Fibroblast of skin of back (primary cell): ENCODE measurements at places on chromosomes 3 and 15.

GRCh38 chr3:113141543-113141942 lies 69.8 kb upstream of the BOC start:
- DNase-seq, result no peak

DNA sequence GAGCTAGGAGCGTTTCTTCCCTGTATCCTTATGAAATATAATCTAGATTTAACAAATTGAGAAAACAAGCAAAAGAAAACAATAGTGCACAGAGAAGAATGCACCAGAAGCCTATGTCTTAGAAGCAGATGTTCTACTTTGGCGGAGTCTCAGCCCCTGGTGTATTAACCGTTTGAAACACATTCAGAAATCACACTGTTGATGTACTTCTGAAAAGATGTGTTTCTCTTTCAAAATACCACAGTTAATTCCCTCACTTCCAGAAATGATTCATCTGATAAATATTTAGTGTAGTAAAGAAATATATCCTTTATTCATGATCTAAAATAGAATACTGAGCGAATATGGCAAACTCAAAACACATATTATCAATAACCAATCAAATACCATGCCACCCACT lies 77.7 kb downstream of the CBLB start:
- DNase-seq, result peak; percentile 79

GRCh38 chr3:111311126-111311525 lies 230.9 kb upstream of the CD96 start:
- DNase-seq, result no peak

DNA sequence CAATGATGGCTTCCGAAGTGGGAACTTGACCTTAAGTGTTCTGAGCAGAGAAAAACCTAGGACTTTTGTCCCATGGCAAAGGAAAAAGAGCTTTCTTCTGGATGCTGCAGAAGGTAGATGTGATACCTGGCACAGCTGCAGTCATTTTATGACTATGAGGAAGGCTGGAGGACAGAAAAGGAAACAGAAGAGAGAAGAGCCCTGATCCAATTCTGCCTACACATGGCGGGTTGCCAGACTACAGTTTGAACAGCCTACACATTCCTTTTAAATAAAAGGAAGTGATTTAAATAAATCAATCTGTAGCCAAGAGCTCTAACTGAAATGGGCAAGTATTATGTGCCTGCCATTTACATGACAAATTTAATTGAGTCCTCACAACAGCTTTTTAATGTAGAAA lies 43.6 kb upstream of the CHRNB4 start:
- DNase-seq, result no peak

DNA sequence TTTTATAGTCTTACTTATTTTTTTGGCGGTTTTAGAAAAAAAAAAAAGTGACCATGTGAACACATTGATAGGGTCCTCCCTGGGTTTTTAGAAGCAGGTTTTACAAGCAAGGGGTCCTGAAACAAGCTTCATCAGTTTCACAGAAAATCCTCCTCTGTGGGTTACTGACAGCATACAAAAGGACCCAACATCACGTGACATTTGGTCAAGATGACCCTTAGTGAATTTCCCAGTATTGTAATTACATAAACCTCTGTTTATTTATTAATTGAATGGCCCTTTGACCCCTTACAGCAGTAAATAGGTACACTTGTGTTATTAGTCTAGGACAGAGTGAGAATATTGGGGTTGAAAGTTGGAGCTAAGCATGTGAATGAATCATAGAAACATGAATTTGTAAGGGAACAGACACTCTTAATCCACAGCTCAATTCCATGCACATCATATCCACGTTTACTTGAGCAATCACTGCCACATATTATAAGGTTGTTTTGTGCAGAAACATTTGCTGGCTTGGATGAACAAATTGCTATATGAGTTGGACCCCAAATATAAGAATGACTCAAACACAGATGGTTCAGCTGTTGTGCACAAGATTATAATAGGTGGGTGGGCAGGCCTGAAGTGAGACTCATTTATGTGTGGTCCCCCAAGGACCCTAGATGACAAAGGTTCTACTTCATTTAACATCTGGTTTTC lies 137.5 kb downstream of the ZNF385D start:
- no peak for DNase-seq

DNA sequence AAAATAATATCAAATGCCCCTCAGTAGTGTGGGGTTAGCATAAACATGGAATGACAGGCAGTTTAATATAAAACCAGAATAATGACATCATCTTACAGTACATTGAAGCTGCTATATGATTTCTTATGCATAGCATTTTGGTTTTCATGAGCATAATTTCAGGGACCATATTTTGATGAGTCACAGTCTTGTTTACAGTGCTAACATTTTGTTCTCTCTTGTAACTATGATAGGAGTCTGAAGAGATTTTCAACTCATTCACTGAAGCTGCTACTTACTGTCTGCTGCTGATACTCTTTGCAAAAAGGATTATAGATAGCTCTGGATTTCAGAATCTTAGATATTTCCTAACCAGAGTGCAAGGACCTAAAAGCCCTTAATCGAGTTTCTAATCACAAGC lies 92.6 kb upstream of the CCDC54 start:
- DNase-seq, result peak; percentile 30

GRCh38 chr3:4021162-4021561 lies 221.9 kb downstream of the LRRN1 start:
- DNase-seq, result no peak

- no peak for DNase-seq
These were observed 285.3 kb downstream of the SV2B start for GRCh38 chr15:91385311-91385710.

- DNase-seq, result no peak
These were observed 243.4 kb downstream of the NTRK3 start for GRCh38 chr15:88013111-88013510.

DNA sequence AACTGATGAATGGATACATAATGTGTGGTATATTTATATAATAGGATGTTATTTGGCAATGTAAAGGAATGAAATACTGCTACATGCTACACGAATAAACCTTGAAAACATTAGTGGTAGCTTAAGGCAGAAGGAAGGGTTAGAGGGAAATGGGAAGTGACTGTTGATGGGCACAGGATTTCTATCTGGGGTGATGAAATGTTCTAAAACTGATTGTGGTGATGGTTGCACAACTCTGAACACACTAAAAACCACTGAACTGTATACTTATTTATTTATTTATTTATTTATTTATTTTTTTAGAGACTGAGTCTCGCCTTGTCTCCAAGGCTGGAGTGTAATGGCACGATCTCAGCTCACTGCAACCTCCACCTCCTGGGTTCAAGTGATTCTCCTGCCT lies 24.8 kb upstream of the SHISA5 start:
- DNase-seq, result no peak

DNA sequence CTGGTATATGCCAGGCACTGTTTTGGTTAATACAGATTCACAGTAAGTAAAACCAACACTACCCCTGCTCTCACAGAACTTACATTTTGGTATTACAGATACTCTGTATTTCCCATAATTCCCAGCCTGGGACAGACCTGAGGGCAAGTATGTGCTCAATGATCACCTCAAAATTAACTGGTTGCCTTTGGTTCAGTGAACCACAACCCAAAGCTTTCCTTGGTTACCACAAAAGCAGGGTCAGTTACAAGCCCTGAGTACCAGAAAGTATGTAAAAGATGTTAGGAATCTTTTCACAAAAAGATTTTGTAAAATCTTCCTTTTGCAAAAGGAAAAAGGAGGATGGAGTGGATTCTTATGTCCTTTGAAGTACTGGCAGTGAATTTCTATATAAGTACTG lies 72.2 kb upstream of the GUCA1C start:
- no peak for DNase-seq

GRCh38 chr3:61008153-61008997 lies 242.9 kb downstream of the FHIT start:
- no peak for DNase-seq

GRCh38 chr3:177320765-177321247 lies 123.5 kb upstream of the TBL1XR1 start:
- peak; percentile 70 for DNase-seq

DNA sequence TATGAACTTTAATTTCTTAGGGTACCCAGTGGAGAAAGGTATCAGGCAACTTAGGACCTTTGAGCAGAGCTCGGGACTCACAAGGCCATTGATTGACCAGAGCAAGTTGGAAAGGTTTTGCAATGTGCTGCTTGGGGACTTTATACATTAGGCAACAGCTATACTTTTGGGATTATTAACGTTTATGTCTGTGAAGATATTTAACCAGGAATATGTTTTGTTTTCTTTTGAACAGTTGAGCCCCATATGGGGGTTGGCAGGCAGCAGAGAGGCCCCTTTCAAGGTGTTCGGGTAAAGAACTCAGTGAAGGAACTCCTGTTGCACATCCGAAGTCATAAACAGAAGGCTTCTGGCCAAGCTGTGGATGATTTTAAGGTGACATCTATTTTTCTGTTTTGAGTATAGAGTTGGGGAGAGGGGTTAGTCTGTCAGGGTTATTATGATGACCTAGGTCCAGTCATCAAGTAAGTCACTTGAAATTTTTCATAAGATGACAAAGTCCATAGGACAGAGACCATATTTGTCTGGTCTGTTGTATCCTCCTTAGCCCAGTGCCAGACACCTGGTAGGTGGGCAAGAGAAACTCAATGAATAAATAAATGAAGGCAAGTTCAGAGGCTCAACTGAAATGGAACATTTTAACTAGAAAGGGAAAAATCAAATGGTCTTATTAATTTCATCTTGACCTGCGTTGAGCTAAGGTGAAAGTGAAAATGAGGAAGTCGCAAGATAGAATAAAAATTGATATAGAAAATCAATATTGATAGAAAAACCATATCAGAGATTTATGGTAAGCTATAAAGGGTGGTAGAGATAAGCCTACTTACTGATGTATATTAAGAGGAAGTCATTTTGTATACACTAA lies 2.8 kb downstream of the NFKBIZ start:
- no peak for DNase-seq

GRCh38 chr3:138219255-138219654 lies 32.2 kb downstream of the ARMC8 start:
- DNase-seq, result no peak

GRCh38 chr3:179323197-179324110 lies 623 bp downstream of the ZNF639 start:
- peak; percentile 77 for DNase-seq
